ENCODE measurements at places on chromosomes 4 and X.
A peak's percentile ranks its signal among the peaks of the same experiment; 100 is the strongest.

GRCh38 chrX:106802063-106802387 lies 448 bp upstream of the TBC1D8B start:
- no peaks in the 10 kb centered on the region for H3K4me1 ChIP-seq
- no peaks in the 10 kb centered on the region for H3K27me3 ChIP-seq
- H3K36me3 ChIP-seq = no peaks in the 10 kb centered on the region
- no peak overlapping the region for H3K27ac ChIP-seq
- peak overlapping the region; percentile 64 for H3K4me3 ChIP-seq

- no peak overlapping the region for H3K27ac ChIP-seq
- H3K27me3 ChIP-seq = no peaks in the 10 kb centered on the region
- no peaks in the 10 kb centered on the region for H3K4me1 ChIP-seq
- no peak for DNase-seq
- H3K4me3 ChIP-seq = no peak overlapping the region
- H3K36me3 ChIP-seq = no peaks in the 10 kb centered on the region
These were observed 58.9 kb downstream of the HOPX start for GRCh38 chr4:56622176-56622575.

DNA sequence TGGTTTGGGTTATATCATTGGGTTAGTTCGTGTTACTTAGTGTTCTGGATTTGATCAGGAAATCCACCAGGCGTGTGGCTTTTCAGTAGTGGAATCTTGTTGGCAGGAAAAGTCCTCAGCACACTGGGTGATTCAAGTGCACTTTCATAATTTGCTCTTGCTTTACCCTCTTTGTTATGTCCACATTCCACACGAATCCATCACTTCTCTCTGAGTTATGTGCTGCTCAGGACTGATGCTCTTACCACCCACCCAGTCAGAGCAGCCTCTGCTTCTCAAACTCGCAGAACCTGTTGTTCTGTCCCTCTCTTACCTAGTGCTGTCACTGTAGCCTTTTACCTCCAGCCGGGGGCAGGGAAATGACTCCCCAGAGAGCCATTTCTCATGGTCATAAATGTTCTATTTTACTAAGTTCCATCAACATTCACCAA lies 37.2 kb upstream of the SCRG1 start:
- DNase-seq = no peak
- no peaks in the 10 kb centered on the region for H3K36me3 ChIP-seq
- H3K4me3 ChIP-seq = no peak overlapping the region
- no peaks in the 10 kb centered on the region for H3K27me3 ChIP-seq

DNA sequence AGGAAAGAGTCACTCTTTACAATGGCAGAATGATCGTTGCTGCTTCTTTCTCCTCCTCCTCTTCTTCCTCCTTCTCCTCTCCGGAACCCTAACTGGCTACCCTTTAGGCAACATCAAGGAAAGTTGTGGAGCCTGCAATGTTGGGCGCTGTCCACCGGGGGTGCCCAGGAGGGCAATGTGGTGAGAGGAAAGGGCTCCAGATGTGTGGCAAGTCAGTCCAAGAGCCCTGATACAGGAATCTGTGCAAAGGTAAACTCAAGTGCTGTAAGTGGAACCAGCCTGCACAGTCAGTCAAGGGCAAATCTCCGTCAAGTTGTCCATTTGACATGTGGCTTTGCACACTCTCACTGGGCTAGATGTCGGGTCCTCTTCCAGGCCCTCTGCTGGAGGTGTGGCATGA lies 2.8 kb downstream of the RTL5 start:
- H3K4me3 ChIP-seq = no peak overlapping the region
- no peaks in the 10 kb centered on the region for H3K4me1 ChIP-seq
- H3K27me3 ChIP-seq = no peaks in the 10 kb centered on the region
- H3K36me3 ChIP-seq = no peaks in the 10 kb centered on the region
- H3K27ac ChIP-seq = peak overlapping the region; percentile 76

DNA sequence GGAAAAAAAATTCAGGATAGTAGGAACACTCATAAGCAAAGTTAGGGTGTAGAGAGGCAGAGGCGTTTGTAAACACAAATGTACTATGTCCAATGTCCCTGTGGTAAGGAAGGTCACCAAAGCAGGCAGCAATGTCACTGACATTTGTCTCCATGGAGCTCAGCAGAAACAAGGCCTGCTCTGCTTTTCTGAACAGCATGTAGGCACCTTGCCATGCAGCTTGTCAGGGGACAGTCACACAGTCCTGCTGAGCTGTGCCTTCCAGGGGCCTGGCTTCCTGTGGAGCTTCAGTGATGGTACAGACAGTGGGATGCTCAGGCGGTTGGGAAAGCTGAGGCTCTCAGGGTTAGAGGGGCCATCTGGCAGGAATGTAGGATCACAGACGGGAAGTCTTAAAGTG lies 74.5 kb upstream of the HS3ST1 start:
- H3K36me3 ChIP-seq = no peaks in the 10 kb centered on the region
- H3K27ac ChIP-seq = no peak overlapping the region
- H3K27me3 ChIP-seq = no peaks in the 10 kb centered on the region
- H3K4me3 ChIP-seq = no peak overlapping the region
- no peaks in the 10 kb centered on the region for H3K4me1 ChIP-seq
- no peak for DNase-seq

Data from sigmoid colon (tissue), 7 donors.